ENCODE measurements at places on chromosomes 12 and 14.

GRCh38 chr12:20189767-20190166 is 178.6 kb upstream of the PDE3A start:
- DNase-seq, result no peak
- no peaks in the 10 kb centered on the region for H3K4me1 ChIP-seq
- no peak overlapping the region for H3K4me3 ChIP-seq
- H3K27ac ChIP-seq, result no peak overlapping the region
- no peaks in the 10 kb centered on the region for H3K27me3 ChIP-seq
- no peaks in the 10 kb centered on the region for H3K36me3 ChIP-seq

- H3K4me3 ChIP-seq, result no peak overlapping the region
- DNase-seq, result no peak
- no peaks in the 10 kb centered on the region for H3K36me3 ChIP-seq
- no peaks in the 10 kb centered on the region for H3K27me3 ChIP-seq
- H3K4me1 ChIP-seq, result no peaks in the 10 kb centered on the region
Measured at GRCh38 chr14:23895053-23895419, 58.5 kb upstream of the DHRS4 start.

DNA sequence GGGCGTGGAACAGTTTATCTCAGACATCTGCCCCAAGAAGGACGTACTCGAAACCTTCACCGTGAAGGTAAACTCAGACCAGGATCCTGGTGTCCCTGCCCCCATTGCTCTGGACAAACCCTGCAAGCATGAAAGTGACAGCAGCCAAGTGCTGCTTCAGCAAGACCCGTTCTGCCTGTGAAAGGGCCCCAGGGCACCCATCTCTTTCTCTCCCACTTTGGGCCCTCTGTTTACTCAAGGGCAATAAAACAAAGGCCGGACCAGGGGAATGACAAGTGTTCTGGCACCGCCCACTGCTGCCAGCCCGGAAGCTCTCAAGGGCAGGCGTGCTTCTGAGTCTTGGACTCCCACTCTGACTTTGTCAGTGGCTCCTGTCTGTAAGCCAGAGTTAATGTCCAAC is 35.3 kb downstream of the CD9 start:
- DNase-seq, result no peak
- H3K27me3 ChIP-seq, result no peaks in the 10 kb centered on the region
- no peak overlapping the region for H3K4me3 ChIP-seq
- H3K36me3 ChIP-seq, result peaks cover 42% of the 10 kb centered on the region

- H3K27ac ChIP-seq, result no peak overlapping the region
- no peaks in the 10 kb centered on the region for H3K36me3 ChIP-seq
- no peak for DNase-seq
- no peaks in the 10 kb centered on the region for H3K27me3 ChIP-seq
Measured at GRCh38 chr14:68627050-68627867, 165.6 kb downstream of the ZFP36L1 start.

DNA sequence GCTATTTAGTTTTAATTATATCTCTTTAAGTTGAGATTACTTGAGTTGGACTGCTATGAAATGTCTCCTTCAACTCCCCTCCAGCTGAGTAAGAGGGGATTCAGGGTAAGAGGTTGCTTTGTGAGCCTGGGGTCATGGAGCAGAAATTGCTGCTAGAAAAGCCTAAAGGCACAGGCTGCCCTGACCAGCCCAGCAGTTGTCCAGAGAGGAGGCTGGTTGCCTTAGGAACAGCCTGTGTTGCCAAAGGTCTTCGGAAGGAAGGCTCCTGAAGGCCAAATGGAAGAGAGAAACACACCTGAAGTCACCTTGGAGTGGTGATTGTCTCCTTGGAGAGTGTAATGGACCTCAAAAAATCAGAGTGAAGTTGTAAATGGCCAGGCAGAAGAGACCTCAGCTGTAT is 235.5 kb upstream of the PDE3A start:
- no peak for DNase-seq
- H3K4me3 ChIP-seq, result no peak overlapping the region
- H3K36me3 ChIP-seq, result no peaks in the 10 kb centered on the region
- no peaks in the 10 kb centered on the region for H3K4me1 ChIP-seq
- H3K27ac ChIP-seq, result no peak overlapping the region
- no peaks in the 10 kb centered on the region for H3K27me3 ChIP-seq

DNA sequence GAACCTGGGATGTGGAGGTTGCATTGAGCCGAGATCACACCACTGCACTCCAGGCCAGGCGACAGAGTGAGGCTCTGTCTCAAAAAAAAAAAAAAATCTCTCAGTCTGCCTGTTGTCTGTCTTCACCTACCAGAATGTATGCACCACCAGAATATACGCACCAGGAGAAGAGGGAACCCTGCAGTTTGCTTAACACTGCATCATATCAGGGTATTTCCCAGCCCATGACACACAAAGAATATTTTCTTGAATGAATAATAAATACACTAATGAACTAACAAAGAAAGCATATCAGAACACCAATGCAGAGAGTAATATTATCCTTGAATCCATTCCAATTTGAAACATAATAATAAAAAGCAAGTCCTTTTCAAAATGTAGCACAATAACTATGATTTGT is 44.2 kb upstream of the FOXN3 start:
- H3K27ac ChIP-seq, result no peak overlapping the region
- no peak overlapping the region for H3K4me3 ChIP-seq
- H3K36me3 ChIP-seq, result no peaks in the 10 kb centered on the region
- DNase-seq, result no peak
- H3K4me1 ChIP-seq, result no peaks in the 10 kb centered on the region

All from H1 (cell line).